ENCODE measurements at places on chromosomes 7 and 10. TPM values are rescaled to one million over a fixed set of nuclear protein-coding genes. Genes with fewer than 3 reads are reported as not detected.

Gene ZDHHC4
- 68.9 TPM for total RNA-seq

Gene GIMAP2
- total RNA-seq, result 9.4 TPM

Gene NEUROD6
- total RNA-seq, result not detected

Gene CLRN3
- total RNA-seq, result 0.52 TPM

Gene DPYSL4
- 1.0 TPM for total RNA-seq

Gene NAT16
- total RNA-seq, result not detected

Gene BPGM
- total RNA-seq, result 92.9 TPM

Gene VPS41
- total RNA-seq, result 35.5 TPM

Gene MMRN2
- total RNA-seq, result 25.6 TPM
